Cerebellar cortex (tissue), 1 donor: ENCODE measurements at places on chromosomes 16 and 17.
A peak's percentile ranks its signal among the peaks of the same experiment; 100 is the strongest.

DNA sequence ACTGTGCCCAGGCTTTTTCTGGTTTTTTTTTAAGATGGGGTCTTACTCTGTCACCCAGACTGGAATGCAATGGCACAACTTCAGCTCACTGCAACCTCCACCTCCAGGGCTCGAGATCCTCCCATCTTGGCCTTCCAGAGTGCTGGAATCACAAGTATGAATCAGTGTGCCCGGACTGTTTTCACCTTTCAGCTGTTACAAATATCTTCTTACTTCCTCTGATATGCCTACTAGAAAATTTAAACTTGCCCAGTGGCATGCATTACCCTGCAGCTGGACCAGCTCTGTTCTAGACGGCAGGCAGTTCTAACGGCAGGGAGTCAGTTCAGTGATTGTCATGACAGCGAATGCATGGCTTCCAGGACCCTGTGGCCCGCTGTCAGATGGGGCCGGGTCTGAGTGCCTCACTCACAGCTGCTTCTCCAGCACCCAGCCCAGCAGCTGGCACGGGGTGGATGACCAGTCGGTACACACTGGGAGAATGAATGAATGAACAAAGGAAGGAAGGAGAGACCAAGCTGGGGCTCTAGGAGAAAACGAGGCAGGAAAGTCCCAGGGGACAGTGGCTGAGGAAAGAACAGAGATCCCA, 28.0 kb upstream of the LITAF start:
- DNase-seq, result no peak

- no peak for DNase-seq
These were observed 2.0 kb downstream of the DNAI2 start for GRCh38 chr17:74276051-74276476.

GRCh38 chr16:81885976-81886586, 107.0 kb downstream of the PLCG2 start:
- peak; percentile 22 for DNase-seq

GRCh38 chr16:17131351-17131750, 339.4 kb downstream of the XYLT1 start:
- DNase-seq, result no peak

DNA sequence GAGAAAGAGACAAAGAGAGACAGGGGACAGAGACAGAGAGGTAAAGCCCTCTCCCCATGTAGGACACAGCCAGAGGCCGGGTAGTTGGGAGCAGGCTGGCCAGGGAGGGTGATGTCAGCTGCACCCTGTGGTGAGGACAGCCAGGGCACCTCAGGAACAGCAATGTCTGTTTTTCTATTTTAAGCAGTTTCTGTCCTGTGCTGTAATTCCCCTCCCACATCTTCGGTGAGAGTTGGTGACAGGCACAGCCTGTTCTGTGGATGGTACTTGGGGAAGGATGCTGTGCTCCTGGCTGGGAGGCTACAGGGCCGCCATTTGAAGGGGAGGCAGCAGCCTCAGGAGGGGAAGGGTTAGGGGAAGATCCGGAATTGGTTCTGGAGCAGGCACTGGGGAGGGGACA, 163.5 kb downstream of the SDK2 start:
- DNase-seq, result peak; percentile 16

DNA sequence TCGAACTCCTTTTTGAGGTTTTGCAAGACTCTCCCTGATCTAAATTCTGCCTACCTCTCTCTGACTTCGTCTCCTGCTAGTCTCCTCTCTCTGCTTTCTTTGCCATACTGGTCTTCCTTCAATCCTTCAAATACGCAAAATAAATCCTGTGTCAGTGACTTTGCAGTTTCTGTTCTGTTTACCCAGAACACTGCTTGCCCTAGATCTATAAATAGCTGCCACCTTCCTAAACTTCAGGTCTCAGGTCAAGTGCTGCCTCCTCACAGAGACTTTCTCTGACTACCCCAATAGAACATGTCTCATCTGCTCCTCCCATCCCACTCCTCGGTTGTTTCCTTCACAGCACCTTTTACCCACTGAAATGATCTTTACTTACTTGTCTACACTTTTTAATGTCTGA, 78.9 kb downstream of the TRIM37 start:
- no peak for DNase-seq

- DNase-seq, result no peak
These were observed 50.2 kb upstream of the SLC12A3 start for GRCh38 chr16:56814537-56815432.

GRCh38 chr16:50585331-50585776, 37.2 kb downstream of the NKD1 start:
- DNase-seq, result no peak

- no peak for DNase-seq
These were observed 21.1 kb downstream of the CES1 start for GRCh38 chr16:55811811-55812210.

DNA sequence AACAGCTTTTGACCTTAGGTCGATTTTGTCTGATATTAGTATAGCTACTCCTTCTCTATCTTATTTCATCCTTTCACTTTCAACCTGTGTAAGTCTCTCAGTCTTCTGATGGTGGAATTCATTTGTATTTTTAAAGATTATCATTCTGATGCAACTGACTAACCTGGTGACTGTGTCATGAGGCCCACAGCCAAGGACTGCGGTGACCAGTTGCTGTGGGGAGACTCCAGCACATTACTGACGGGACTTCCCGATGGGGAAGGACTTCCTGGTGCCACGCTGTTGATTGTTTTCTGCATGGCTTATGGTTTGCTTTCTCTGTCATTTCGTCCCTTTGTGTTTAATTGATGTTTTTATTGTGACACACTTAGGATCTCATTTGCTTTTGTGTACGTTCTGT, 34.2 kb downstream of the RMI2 start:
- DNase-seq, result no peak

DNA sequence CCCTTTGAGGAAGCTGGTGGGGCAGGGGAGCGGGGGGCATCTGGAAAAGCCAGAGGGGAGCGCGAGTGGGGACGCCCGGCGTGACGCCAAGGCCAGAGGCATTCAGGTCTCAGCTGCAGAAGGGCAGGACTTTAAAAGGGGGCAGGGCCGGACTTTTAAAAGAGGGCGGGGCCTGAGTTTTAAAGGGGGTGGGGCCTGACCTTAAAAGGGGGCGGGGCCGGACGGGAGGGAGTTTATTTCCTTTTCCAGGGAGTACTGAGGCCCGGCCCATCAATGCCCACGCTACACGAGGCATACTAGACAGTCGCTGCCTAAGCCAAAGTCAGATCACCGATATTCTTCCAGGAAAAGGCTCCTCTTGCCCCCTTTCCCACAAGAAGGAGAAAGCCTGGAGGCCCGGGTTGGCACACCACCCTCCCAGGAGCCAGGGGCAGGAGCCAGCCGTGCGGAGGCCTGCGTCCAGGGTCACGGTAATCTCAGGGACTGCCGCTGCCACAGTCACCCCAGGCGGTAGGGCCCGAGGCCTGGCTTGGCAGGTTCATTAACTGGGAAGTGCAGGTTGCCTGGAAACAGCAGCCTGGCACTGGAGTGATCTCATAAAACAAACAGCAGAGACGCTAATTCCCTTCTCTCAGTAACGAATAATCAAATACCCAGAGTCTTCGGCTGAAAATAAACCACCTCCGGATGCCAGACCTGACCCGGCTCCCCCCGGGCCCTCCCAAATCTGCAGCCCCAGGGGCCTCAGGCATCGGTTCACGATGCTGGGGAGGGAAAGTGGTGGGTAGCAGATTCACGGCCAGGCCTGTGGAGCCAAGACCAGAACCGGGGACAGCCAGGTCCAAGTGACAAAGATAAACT, 90.7 kb downstream of the TIMM22 start:
- no peak for DNase-seq

GRCh38 chr17:68539548-68540467, 27.6 kb downstream of the PRKAR1A start:
- peak; percentile 53 for DNase-seq
